Right ventricle myocardium inferior (tissue), 1 donor: ENCODE measurements at places on chromosomes 2 and 18. TPM values are rescaled to one million over a fixed set of nuclear protein-coding genes. Genes with fewer than 3 reads are reported as not detected.

The KCNS3 gene
- 4.5 TPM for total RNA-seq

The ARMC9 gene
- 1.7 TPM for total RNA-seq

The ALPI gene
- total RNA-seq: not detected

The COLEC12 gene
- 9.9 TPM for total RNA-seq

The SKOR2 gene
- total RNA-seq: not detected

- DNase-seq: no peak
These were observed 425.3 kb downstream of the THSD7B start for GRCh38 chr2:137190411-137191195.

DNA sequence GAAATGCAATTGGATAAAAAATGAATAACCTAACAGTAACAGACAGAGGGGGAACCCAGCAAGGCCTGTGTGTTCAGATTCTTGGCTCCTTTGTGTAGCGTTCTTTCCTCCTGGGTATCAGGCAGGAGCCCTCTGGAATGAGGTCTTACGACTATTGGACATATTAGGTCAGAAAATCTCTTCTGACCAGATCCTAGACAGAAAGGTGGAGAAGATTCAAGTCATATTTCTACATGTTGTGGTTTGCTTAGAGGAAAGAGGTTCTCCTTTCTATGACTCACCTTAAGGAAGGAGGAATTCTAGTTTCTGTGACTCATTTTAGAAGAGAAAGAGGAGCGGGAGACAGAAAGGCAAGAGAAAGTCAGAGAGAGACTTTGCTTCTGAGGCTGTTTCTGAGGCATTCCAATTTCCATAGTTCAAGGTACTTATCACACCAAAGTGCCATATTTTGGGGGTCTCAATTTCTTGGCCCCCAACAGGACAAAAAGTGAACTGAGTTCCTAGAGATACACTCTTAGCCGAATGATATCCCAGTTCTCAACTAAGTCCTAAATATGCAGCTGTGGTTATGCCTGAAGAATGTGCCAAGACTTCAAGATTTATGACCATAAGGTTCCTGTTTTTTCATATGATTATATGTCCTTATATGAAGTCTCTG is 618.6 kb downstream of the ZEB2 start:
- DNase-seq: no peak

DNA sequence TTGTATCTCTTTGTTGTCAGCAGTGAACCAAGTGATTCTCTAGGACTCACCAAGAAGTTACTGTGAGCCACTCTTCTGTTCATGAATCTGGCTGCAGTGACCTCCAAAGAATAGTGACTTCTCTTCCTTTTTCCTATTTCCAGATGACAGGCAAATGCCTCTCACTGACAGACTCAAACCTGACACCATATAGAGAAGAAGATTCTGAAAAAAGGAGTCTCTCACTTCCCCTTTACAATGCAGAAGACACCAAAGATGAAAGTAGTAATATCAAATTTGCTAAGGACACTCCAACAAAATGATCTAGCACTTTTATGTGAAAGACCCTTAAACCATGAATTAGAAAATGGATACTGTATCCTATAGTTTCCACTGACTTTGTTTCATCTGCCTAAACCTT is 44.4 kb upstream of the SETBP1 start:
- no peak for DNase-seq

- no peak for DNase-seq
These were observed 478.5 kb upstream of the ZEB2 start for GRCh38 chr2:144998435-144998834.

DNA sequence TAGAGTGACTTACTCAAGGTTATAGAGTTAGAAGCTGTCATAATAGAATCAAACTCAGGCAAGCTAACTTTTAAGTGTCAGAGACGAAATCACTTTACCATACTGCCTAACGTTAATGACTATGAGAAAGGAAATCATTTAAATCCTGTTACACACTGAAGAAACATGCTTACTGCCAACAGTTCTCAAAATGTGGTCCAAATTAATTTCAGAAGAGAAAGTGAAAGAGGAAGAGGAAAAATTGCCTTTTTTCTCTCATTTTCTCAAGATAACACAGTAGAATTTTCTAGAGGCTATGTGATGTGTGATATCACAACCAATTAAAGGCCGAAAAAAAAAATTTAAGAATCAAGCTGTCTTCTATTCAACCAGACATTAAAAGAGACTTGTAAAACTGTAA is 1362.7 kb upstream of the CHAC2 start:
- no peak for DNase-seq

DNA sequence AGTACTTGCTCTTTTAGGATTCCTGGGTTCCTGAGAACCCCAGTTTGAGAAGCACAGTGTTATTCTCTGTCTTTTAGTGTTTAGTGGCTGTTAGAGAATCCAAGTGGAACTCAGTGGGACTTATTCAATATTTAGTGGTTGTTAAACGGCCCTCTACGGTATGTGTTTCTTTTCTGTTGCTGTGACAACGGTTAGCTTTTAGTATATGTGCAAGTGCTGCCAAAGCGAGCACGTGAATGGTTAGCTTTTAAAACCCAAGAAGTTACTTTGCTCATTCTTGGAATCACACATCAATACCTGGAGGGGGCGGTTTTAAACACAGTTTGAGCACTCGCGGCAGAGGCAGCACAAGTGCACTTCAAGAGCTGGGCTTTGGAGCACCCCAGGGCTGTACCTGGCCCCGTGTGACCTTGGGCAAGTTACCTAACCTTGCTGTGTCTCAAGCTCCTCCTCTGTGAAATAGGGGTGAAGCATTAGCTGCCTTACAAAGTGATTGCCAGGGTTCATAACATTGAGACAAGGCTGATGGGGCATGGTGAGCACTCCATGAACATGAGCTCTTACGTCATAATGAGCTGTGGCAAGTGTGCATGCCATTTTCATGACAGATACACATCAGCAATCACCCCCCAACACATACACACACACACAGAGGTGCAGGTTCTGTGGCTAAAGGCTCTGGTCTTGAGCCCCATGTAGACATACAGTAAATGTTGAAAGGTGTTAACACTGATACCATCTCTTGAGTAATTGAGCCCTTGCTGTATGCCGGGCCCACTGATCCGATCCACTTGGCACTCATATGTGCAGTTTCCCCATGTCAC is 234.1 kb downstream of the ALPK2 start:
- no peak for DNase-seq

DNA sequence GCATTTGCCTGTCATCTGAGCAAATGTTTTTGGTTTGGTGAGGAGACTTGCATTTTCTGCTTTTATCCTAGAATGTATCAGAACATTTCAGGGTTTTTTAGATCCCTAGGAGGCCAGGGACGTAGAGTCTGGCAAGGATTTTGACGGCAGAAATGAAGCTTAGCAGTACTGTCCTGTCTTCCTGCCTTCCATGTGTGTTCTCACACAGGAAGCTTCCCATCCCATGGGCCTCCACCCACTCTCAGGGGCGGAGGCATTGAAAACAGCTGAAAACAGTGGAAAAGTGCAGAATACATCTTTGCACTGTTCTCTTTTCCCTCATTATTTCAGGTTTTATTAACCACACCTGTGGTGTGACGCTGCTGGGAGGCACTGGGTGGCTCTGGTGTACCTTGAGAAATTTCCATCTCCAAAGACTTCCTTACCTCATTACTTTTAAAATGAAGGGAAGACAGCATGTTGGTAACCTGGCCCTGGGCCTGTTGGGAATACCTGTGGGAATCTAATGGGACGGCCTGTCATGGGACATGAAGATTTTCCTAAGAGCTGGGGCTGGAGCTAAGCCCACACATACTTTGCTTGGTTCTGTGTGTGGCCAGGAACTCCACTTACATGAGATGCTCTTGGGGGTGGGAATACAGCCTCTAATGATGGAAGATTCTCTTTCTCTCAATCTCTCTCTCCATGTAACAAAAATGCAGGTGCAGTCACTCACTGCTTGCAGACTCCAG is 20.5 kb downstream of the PCARE start:
- DNase-seq: no peak

DNA sequence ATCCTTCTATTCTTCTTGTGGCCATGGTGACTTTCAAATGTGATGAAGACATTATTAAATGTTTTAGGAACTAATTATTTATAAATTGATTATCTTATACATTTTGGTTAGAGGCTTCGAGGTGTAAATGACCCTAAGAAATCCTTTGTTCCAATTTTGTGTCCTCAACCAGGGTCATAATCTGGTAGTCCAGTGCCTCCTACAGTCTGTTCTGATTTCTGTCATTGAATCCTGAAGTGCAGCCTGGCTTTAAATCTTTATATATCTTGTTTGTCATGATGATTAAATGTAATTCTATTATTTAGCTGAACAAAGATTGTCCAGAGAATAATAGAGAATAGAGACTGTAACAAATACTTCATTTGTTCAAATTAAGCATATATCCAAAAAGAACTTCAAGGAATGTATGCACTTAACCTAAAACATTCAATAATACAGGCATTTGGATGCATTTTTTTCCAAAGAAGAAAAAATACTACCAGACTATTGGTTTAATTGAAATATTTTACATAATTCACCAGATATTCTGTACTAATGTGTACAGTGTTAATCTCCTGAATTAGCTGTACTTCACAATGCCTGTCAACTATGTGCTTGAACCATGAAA is 89.8 kb downstream of the PRPF40A start:
- no peak for DNase-seq

- no peak for DNase-seq
These were observed 1372.2 kb upstream of the TMEFF2 start for GRCh38 chr2:193566886-193567285.

DNA sequence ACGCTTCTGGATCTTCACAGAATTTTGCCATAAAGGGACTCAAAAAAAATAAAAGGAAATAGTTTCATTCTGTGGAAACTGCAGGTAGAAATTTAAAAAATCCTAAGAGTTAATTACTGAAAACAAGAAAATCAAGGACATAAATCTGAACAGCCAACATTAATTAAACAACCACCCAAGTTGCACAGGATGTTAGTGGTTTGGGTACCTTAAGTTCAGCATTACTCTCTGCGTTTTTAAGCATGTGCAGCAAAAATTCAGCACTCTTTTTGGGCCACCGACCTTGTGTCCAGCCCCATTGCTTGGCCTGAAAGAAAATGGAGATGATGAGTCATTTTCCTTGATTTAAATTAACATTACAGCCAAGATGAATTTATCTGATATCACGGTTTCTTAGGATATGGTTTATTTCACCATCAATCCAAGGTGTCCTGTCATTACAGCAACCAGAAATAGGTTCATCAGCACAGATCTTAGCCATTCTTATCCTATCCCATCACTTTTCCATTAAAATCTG is 3.3 kb upstream of the C18orf32 start:
- no peak for DNase-seq
